ENCODE measurements at places on chromosomes 2 and 18.

DNA sequence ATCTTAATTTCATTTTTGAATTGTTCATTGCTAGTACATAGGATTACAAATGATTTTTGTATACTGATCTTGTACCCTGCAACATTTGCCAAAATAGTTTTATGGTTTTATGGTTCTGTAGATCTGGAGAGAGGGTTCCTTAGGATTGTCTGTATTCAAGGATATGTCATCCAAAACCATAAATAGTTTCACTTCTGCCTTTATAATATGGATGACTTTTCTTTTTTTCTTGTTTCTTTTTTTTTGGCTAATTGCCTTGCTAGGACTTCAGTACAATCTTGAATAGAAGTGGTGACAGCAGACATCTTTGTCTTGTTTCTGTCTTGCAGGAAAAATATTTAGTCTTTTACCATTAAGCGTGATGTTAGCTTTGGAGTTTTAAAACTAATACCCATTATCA lies 383.9 kb upstream of the HS6ST1 start:
- DNase-seq = no peak

DNA sequence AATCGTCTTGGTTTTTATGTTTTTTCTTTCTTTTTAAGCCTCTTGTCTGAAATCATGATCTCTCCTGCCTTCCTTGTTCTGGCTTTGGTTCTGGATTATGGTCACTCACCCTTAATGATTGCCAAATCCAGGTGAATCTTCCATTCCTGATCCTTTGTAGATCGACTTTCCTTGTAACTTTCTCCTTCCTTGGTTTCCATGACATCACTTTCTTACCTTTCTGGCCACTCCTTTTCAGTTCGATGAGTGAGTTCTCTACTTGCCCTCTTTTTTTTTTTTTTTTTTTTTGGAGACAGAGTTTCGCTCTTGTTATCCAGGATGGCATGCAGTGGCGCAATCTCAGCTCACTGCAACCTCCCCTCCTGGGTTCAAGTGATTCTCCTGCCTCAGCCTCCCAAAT lies 139.1 kb upstream of the LTBP1 start:
- no peak for DNase-seq

- DNase-seq = peak; percentile 60
Measured at GRCh38 chr2:237184192-237184918, 98.7 kb downstream of the COPS8 start.

DNA sequence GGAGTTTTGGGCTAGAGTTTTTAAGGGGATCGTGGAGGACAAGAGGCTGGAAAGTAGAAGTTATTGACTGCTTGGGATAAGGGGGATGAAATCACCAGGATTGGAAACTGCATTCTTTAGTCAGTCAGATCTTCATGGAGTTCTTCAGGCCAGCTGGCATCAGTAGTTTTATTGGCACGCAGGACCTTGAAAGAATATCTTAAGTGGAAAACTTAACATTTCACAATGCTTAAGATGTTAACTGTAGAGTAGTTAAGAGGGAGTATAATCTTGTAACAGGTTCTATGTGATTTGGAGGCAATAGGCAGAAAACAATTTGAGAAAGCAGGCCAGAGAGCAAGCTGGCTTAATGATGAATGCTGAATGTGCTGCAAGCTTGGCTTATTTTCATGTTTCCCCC lies 300.4 kb upstream of the KCNH7 start:
- DNase-seq = no peak

GRCh38 chr2:64763126-64763525 lies 109.4 kb upstream of the SERTAD2 start:
- DNase-seq = no peak

DNA sequence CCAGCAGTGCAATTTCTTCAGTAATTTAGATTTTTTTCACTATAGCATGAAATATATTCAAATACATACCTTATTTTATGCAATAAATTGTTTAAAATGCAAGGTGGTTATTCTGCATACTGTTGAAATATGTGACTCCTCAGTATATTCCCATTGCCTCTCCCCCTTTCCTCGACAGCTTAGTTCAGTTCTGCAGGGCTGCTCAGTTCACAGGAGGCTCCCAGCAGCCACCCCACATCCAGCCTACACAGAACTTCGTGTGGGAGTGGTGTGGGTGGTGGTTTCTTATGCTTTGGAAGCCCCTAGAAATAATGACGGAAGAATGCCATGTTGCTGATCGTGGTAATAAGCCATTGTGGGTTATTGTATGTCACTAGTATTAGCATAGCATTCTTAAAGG lies 79.7 kb downstream of the FAM210A start:
- DNase-seq = no peak

GRCh38 chr2:120828066-120828465 lies 92.4 kb downstream of the GLI2 start:
- no peak for DNase-seq

GRCh38 chr18:6497543-6497942 lies 82.8 kb upstream of the L3MBTL4 start:
- DNase-seq = no peak

DNA sequence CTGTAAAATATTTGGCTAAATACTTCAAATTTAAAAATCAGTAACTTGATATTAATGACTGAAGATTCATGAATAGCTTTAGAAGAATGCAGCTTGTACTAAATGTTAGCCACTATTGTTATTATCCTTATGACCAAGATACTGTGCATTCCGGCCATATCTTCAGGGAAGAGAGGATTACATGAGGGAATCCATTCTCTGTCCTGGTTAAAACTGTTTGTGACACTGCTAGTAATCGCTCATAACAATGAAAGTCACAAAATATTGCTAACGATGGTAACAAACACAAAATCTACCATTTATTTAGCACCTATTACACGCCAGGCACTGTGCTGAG lies 217.7 kb downstream of the PRKCE start:
- no peak for DNase-seq

- DNase-seq = no peak
Measured at GRCh38 chr18:28167835-28168349, 9.0 kb downstream of the CDH2 start.

GRCh38 chr2:229485857-229486256 lies 214.8 kb upstream of the PID1 start:
- DNase-seq = no peak

DNA sequence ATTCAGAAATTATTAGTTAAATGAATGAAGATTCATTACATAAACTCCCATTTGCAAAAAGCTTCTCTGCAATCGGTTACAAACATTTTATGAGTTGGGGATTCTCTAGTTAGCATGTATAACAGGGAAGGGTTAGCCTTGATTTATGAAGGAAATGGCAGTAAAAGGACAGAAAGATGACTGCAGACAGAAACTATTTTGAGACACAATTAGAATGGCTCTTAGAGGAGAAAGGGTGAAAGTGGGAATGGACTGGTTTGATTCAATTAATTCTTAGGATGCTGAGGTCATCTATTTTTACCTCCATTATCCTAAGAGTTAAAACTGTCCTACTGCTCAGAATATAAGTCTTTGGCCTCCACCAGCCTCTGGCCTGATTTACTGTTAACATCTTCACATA lies 250.8 kb upstream of the DLGAP1 start:
- DNase-seq = no peak

DNA sequence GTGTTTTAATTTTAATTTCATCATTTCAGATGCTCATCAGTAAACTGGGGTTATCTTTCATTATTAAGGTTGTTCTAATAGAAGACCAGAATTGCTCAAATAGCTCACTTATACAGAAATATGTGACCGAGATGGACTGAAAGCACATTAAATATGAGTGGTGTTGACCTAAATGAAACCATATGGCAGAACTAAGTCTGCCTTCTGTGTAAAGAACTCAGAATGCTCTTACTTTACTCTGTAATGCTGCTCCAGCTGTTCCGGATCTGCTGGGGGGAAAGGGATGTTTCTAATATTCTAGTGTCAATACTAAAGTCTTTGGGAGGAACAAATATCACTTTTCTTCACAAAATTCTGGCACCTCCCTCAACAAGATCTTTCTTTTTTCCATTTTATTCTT lies 131.0 kb downstream of the DPP4 start:
- DNase-seq = no peak

- DNase-seq = peak; percentile 56
Measured at GRCh38 chr2:173059971-173060461, 15.6 kb upstream of the MAP3K20 start.

DNA sequence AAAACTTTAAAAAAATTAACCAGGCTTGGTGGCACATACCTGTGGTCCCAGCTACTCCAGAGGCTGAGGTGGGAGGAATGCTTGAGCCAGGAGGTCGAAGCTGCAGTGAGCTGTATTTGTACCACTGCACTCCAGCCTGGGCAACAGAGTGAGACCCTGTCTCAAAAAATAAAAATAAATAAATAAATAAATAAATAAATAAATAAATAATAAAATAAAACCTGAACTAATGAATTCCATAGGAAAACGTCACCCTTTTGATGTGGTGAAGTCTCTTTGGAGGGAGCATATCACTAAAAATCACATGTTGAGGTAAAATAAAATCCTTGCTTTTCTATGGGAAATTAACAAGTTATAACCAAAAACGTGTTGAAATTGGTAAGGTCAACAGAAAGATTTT lies 29.6 kb upstream of the ITGAV start:
- DNase-seq = no peak

DNA sequence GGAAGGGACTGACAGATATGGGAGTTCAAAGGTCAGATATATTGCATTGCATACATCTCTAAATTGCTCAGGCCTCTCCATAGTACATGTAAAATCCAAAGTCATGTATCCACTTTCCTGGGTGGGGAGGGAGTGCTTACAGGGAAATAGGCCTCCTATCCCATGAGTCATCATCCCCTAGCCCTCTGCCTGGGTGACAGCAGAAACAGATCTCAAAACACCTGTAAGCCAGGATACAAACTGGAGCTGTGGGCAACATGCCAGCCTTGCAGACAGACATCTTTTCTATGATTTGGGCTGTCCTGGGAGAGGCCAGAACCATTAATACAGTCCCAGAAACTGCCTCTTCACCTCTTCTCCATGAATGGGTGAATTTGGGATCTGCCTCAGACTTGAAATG lies 4.8 kb downstream of the ALK start:
- no peak for DNase-seq

- DNase-seq = no peak
Measured at GRCh38 chr2:237161189-237161588, 75.5 kb downstream of the COPS8 start.

- DNase-seq = no peak
Measured at GRCh38 chr2:100239486-100240210, 82.7 kb downstream of the LONRF2 start.

DNA sequence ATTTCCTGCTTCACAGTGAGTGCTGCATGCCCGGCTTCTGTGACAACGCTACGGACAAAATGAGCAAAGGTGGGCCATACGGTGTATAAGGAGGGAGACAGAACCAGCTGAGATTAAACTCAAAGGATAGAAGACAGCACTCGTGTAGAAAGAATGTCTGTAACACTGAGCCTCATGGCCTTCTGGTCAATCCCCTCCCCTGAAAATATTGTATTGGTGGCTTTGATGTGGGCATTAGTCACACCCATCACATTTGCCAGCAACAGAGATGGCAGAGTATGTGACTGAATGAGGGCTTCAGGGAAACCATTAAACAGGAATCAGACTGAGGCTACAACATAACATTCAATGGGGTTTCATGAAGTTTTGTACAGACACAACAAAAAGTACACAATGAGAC lies 287.8 kb upstream of the CCDC68 start:
- no peak for DNase-seq

DNA sequence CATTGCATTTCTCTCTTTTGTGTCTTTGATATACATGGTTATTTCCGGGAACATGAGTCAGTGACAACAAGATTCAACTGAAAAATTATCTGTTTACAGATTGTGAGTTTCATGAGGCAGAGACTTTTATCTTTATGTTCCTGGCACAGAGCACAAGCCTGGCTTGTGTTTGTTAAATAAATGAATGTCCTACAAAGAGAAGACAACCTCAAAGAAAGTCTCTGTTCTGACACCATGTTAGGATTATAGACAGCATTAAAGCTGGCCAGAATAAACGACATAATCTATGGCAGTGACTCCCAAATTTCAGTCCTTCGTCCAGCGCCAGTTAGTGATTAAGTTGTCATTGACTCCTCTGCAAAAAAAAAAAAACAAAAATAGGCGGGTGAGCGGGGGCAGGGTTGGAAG lies 97.4 kb upstream of the DNAJC10 start:
- DNase-seq = peak; percentile 37

- no peak for DNase-seq
Measured at GRCh38 chr2:3101016-3101942, 276.3 kb downstream of the EIPR1 start.

GRCh38 chr18:46624127-46624526 lies 32.9 kb downstream of the LOXHD1 start:
- no peak for DNase-seq

- peak; percentile 66 for DNase-seq
Measured at GRCh38 chr2:150663143-150663542, 175.7 kb upstream of the RND3 start.

GRCh38 chr2:214019229-214019972 lies 391.5 kb upstream of the VWC2L start:
- DNase-seq = peak; percentile 83

DNA sequence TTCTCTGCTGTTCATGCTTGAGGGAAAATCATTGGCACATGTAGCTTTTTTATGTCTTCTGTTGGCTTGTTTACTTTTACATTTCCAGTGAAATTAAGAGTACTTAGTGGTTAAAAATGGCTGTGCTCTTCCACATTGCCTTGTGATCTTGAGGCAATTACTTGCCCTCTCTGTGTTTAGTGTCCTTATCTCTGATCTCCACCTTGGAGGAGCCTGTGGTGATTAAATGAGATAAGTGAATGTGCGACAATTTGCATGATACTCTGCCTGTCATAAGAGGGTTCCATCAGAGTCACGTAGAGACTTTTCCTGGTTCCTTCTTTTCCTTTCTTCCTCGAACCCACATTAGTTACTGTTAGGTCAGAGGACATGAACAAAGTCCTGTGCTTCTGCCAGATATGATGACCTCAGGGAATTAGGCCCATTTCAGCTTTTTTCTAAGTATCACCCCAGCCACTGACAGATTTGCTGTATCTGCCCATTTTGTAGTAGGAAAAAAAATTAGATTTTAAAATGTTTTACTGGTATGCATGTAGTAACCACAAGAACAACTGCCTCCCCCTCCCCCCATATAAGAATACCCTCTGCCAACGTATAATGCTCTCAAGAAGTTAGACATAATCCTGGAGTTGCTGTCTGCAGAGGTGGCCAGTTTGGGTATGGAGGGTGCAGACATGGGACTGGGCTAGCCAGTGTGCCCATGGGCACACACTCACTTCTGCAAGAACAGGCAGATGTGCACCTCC lies 51.9 kb downstream of the TET3 start:
- no peak for DNase-seq

DNA sequence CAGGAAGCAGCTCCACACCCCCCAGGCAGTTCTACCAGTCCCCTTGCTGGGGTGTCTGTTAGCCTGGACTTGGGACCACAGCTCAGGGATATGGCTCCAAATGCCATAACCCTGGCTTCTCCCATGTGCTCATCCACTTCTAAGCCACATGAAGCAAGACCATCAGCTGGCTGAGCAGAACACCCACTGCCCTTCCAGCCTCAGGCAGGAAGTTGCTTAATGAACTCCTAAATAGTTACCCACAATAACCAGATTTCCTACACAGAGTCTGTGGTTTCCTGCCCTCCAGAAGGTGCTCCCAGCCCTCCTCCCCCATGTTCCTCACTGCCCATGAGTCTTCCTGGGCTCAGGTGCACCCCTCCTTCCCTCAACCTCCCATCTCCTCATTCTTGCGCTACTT lies 98.3 kb upstream of the EPC2 start:
- peak; percentile 5 for DNase-seq
